Kidney glomerular epithelial cell (primary cell): ENCODE measurements at places on chromosomes 1 and 21.

DNA sequence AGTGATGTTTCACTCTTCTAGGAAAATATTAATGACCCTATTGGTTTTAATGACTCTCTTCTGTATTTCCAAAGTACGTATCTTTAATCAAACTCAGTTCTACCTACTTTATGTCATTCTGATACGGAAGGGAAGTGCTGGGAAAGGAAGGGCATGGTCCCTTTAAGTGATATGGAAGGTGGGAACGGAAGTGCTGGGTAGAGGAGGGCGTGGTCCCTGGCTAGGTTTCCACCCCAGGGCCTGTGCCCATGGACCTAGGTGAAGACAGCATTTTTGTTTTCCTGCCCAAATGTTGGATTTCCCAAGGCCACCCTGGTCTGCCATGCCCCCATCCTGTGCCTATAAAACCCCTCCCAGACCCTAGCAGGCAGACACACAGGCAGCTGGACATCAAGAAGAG lies 24.0 kb downstream of the RGS4 start:
- no peak for DNase-seq

DNA sequence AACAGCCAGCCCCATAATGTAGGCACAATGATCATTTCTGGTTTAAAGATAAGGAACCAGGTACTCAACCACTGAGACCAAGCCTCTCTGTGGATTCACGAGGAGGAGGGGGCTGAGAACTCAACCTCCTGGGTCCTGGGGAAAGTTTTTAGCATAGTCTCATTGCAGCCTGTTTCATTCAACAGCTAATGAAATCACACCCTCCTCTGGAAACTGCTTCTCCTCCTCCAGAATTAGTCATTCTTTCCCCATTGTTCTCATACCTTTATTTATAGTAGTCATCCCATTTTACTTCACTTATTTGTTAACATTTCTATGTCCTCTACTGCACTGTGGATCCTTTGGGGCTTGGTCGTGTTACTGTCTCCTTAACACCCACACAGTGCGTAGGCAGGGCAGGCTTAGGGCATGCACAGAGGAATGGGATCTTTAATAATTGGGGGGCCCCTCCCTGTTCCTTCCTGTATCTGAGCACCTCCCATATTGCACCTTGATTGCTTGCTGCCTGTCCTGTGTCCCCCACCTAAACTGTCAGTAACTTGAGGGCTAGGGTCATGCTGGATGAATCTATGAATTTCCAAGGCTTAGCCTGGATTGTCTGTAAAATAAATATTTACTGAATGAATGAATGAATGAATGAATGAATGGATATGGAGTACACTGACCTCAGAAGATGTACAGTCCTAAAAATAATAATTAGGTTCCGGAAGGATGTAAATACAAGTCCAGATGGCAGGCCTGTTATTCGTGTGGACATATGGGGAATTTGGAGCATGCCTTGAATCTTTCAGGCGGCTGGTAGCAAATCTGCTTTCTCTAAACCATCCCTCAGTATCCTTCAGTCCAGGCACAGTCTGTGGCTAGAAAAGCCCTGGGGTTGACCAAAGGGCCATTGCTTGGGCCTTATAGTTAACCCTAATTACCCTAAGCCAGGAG lies 153.8 kb upstream of the HMGB4 start:
- DNase-seq: peak; percentile 18

- DNase-seq: peak; percentile 35
Measured at GRCh38 chr21:45406801-45407628, 2.0 kb downstream of the COL18A1 start.

DNA sequence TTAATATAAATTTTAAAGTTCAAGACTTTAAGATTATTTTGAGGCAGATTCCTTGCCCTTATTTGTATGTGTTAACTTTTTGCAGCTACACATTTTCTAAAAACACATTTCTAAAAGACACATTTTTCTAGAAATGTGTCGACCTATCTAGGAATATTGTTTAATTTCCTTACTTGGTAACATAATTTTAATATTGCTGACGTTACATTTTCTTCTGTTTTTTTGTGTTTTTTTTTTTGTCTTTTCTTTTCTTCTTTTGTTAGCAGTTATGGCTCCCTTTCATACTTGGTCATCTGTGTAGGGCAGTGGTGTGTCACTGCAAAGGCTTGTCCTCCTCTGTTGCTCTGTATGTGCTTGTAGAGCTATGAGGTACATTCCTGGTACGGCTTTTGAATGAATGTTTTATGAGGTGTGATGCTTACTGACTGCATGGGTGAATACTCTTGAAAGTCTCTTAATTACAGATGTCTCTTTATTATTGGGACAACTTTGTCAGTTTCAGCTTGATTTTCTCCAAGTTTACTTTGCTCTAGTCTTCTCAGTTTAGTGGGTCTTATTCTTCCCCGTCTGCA lies 30.1 kb downstream of the LRRC8D start:
- peak; percentile 38 for DNase-seq

GRCh38 chr1:234923626-234924025 lies 205.0 kb downstream of the TOMM20 start:
- DNase-seq: no peak

DNA sequence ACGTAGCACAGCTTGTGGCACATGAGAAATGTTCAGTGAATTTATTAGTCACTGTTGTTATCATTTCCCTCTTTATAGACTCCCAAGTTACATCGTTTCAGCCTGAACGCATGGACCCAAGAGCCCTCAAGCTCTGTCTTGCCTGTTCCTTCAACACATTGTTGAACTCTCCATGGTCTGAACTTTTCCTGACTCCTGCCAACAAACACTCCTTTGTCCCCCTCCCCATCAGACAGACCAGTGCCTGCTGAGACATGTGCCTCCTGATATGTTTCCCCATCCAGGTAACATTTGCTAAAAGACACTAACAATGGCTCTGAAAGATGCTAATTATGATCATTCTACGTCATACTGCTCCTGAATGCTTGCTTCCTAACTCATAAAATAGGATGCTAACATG lies 108.7 kb upstream of the NFIA start:
- no peak for DNase-seq

DNA sequence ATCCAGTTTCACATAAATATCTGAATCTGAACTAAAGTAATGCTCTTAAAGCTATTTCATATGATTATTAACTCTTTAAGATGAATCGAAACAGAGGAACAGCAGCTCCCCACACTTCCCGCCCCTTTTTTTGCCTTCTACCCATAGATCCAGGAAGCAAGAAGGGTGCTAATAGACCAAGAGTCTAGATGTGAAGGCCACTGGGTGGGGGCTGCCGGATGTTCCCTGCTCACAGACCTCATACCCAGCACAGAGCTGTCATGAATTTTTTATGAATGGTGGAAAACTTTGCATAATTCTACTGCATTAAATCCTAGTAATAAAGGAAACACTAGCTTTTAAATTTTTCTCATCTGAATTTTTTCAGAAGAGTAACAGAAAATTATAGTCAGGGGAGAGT lies 283.9 kb upstream of the SGIP1 start:
- DNase-seq: no peak

DNA sequence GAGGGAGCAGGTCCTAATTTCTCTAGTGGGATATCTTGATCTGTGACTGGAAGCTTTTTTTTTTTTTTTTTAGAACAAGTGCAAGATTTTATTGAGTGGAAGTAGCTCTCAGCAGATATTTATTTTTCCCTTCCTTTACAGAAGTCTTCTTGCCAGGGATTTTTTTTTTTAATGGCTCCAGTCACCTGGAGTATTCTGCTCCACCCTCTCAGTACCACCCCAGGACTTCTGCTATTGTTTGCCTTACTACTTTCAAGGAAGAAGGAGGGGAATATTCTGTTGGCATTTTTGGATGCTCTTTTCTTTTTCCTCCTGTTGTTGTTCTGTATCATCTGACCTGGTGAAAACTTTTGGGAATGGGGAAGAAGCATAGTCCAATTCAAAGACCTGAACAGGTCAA lies 23.1 kb upstream of the CYP2J2 start:
- no peak for DNase-seq

- DNase-seq: no peak
Measured at GRCh38 chr1:169900571-169900970, 6.9 kb upstream of the SCYL3 start.

- no peak for DNase-seq
Measured at GRCh38 chr1:226082587-226082917, 20.0 kb downstream of the H3-3A start.

GRCh38 chr21:44286716-44287632 lies 1.3 kb downstream of the AIRE start:
- no peak for DNase-seq

DNA sequence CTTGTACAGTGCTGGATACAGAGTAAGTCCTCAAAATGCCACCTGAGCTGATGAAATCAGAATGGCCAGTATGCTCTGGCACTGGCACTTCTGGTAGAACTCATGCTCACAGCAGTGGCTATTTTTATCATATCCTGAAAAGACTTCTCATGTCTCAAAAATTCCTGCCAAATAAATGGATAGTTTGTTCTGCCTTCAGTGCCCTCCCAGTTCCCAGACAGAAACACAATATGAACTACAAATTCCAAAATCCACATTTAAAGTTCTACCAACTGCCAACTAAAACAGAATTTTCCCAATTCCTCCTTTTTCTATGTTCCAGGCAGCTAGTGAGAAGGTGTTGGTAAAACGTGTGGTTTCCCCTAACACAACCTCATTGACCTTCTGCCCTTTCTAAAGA lies 51.4 kb upstream of the RGS1 start:
- no peak for DNase-seq

GRCh38 chr1:85550784-85551516 lies 29.6 kb upstream of the CCN1 start:
- DNase-seq: peak; percentile 64

DNA sequence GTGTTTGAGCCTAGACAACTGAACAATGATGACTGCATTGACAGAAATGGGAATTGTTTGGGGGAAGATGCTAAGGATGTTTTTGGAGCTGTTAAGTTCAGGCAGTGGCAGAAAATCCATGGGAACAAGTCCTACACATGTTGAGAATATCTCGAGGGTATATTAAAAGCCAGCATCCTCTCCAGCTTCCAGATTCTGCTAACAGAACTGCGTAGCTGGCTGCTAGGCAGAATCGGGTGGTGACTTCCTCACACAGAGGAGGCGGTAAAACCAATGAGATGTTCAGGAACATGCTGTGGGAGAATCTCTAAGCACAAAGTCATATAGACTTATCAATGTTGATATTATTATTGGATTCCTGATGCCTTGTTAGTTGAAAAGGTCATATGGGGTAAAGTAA lies 14.8 kb downstream of the FAM163A start:
- no peak for DNase-seq
